ENCODE measurements at places on chromosomes 11 and 22.

GRCh38 chr11:113162592-113162962 is 151.8 kb upstream of the TTC12 start:
- no peak for DNase-seq

DNA sequence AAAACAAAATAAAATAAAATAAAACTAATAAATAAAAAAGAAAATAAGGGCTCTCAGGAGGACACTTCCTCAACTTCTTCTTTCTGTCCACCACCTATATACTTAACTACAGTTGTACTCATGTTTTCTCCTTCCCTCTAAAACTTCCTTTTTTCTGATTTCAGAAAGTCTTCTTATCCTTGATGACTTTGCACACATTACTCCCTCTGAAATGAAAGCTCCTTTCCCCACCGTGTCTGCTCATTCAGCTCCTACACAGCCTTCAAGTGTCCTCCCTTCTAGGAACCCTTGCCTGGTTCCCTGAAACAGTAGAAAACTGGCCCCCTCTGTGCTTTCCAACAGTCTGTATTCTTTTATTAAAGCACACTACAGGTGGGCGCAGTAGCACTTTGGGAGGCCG is 18.3 kb upstream of the DDX17 start:
- DNase-seq = no peak

GRCh38 chr22:40727964-40728615 is 48.8 kb downstream of the MCHR1 start:
- DNase-seq = no peak

- no peak for DNase-seq
Observed at GRCh38 chr11:30811226-30811755, 225.1 kb upstream of the MPPED2 start.

- no peak for DNase-seq
Observed at GRCh38 chr11:85394283-85394682, 232.9 kb downstream of the DLG2 start.

- DNase-seq = no peak
Observed at GRCh38 chr11:67408437-67409200, 4.7 kb downstream of the TBC1D10C start.

DNA sequence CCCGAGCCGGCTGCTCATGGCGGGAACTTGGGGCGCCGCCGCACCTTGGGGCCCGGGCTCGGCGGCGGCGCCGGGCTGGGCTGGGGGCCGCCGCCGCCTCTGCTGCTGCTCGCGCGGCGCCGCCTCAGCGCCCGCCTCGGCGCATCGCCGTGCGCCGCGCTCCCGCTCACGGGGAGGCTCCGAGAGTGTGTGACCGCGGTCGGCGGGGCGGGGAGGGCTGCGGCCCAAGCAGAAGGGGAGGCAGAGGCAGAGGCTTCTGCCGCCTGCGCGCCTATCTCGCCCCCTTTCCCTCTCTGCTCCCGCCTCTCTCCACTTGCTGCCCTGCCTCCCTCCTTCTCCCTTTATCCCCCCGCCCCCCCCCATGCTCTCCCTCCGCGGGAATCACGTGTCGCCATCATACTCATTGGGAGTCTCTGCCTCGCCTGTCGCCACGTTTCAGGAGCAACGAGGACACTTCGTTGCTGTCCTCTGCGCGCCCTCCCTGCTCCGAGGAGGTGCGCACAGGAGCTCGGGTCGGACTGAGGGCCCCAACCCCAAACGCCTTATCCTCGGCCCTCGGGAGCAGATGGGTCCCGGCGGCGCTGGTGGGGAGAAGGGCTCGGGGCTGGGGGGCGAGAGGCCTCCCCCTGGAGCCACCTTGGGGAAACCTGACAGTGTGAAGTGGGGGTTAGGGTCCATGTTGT is at the start of gene GUCY1A2:
TSS of gene GUCY1A2 (minus strand) at position 258 of the 683 bp plus-strand sequence. CDS start 421 bp downstream, outside the sequence.
- no peak for DNase-seq

DNA sequence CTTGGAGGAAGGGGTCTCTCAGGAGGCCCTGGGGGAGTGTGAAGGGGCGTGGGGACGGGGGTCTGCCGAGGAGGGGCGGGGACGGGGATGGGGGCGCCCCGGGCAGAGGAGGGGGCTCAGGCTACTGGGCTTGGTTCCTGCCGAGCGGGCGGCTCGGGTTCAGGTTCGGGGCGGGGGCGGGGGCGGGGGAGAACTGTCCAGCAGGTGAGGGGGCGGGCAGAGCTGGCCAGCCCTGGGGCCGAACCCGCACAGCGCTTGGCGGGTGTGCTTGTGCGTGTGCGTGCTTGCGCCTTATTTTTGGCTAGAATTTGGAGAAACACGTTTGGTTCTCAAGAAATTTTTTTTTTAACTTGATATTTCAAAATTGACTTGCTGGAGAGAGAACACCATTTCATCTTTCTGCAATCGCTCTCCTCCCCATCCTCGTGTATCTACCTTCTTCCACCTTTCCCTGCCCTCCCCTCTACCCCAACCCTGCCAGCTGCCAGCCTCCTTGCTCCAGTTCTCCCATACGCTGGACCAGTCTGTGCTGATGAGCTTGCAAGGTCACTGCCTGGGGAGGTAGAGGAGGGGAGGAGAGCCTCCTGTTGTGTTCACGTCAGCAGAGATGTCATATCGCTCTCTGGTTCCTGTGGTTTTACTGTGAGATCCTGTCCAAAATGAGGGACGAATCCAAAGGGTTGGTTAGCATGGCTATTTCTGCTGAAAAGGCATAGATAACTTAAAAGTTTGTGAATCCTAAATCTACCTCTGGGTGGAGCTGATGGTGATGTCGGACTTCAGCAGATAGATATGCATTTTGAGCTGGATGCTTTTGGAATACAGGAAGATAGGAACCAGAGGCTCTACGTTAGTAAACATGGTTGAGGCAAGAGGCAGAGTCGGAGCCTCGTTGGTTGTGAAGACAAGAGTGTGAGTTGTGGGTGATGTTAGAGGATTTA is 668 bp downstream of the MADD start:
- peak; percentile 55 for DNase-seq

- no peak for DNase-seq
Observed at GRCh38 chr11:43694477-43694876, 13.9 kb downstream of the HSD17B12 start.

DNA sequence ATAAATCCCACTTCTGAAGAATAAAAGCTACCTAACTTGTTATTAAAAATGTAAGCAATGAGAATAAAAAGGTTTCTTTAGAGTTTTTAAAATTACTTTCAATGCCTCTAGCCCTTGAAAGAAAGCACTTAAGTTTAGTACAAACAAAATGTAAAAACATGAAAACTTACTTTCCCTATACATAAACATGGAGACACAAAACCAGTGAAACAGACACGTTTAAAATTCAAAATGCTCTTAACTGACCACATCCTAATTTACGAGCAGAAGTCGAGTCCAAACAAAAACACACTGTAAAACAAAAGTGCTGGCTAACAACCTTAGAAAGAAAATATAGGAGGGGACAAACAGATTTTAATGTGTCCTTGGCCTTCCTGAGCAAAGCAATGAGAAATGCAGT is 36.6 kb downstream of the TCF20 start:
- no peak for DNase-seq

GRCh38 chr11:96156379-96156722 is 186.6 kb downstream of the MAML2 start:
- DNase-seq = no peak

- no peak for DNase-seq
Observed at GRCh38 chr11:14262271-14262846, 96.6 kb downstream of the RRAS2 start.

- DNase-seq = peak; percentile 18
Observed at GRCh38 chr22:44623771-44624510, 78.1 kb upstream of the PRR5 start.

DNA sequence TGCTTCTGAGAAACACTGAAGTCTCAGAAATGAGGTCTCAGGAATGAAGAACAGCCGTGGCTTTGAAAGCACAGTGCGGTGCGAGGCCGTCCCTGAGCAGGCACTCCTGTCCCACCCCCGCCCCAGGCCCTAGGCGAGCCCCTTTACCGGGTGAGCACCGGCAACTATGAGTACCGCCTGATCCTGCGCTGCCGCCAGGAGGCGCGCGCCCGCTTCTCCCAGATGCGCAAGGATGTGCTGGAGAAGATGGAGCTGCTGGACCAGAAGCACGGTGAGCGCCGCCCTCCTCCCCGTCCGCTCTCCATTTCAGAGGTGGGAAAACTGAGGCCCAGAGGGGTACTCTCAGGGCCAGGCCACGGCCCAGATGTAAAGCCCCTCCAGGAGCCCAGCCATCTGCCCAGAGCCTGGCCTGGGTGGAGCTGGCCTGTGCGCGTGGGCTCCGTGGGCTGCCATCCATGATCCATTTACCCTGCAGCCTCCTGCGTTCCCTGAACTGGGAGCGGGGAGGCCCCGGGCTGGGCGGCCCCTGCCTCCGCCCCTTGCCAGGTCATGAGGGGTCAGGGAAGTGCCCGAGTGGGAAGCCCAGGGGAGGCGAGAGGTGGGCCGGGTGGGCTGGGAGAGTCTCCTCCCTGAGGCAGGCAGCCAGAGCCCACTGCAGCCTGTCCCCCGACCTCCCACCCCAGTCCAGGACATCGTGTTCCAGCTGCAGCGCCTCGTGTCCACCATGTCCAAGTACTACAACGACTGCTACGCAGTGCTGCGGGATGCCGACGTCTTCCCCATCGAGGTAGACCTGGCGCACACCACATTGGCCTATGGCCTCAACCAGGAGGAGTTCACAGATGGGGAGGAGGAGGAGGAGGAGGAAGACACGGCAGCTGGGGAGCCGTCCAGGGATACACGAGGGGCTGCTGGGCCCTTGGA is 9.5 kb downstream of the SLC16A8 start:
- peak; percentile 37 for DNase-seq

DNA sequence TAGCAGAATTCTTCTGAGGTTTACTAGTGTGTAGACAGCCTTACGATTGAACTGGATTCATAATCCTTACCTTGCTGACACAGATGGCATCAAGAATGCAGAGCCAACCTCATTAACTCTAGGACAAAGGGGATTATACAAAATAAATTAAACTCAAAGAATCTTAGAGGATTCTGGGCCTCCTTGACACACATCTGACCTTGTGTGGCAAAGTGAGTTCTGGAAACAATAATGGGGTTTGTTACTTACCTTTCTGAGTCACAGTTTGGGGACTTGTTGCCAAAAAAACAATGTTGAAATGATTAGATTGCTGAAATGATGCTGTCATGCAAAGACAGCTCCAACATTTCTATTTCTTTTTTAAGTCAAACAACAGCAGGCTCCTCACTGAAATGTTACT is 179.1 kb upstream of the ISX start:
- peak; percentile 65 for DNase-seq

- DNase-seq = peak; percentile 53
Observed at GRCh38 chr11:109696191-109696897, 274.4 kb downstream of the C11orf87 start.

GRCh38 chr11:17867341-17867740 is 132.8 kb downstream of the KCNC1 start:
- no peak for DNase-seq

GRCh38 chr22:40479126-40479800 is 108.9 kb downstream of the SGSM3 start:
- DNase-seq = no peak

- no peak for DNase-seq
Observed at GRCh38 chr22:27212102-27212501, 554.7 kb downstream of the MIAT start.

DNA sequence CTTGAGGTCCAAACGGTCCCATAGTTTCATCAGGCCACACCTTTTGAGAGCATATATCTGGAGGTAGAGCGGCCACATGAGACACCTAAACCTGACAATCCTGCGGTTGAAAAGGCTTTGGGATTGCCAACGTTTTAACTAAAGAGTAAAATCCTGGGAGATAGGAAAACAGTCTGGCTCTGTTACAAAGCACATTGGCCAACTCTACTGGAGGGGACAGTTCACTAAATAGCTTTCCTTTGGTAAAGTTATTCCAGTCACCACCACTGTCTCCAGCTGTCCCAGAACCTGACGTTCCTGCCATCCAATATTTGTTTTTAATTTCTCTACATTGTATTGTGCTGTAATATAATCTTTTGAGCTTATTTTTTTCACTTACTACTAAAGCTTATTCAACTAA is 22.0 kb downstream of the ABTB2 start:
- DNase-seq = no peak

- DNase-seq = no peak
Observed at GRCh38 chr11:112514011-112514740, 253.5 kb upstream of the PLET1 start.

- no peak for DNase-seq
Observed at GRCh38 chr11:45048313-45048841, 97.7 kb upstream of the TP53I11 start.

DNA sequence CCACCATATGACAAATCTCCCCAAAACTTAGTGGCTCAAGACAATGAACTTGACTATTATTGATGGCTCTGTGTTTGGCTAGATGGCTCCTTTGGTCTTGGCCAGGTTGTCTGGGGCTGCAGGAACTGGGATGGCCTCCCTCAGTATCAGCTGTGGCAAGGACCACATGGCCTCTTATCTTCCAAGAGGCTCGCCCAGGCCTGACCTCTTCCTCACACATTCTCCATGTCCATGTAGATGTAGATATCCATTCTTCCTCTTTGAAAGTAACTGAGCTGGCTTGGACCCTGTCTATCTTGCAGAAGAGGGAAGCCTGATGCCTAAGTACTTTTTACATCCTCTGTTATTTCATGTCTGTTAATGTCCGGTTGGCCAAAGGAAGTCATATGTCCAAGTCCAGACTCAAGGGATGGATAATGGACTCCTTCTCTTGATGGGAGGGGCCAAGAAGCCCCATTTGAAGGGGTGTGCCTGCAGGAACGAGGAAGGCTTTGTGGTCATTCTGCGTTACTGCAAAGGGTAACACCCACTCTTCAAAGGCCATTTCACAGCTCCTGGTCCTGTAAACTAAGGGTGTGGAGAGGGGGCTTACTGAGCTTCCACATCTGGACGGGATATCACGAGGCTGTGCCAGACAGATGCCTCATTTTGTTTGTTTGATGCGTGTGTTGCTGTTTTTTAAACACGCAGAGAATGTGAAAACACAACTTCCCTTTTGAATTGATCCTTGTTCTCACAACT is 87.1 kb downstream of the GRIK4 start:
- no peak for DNase-seq

DNA sequence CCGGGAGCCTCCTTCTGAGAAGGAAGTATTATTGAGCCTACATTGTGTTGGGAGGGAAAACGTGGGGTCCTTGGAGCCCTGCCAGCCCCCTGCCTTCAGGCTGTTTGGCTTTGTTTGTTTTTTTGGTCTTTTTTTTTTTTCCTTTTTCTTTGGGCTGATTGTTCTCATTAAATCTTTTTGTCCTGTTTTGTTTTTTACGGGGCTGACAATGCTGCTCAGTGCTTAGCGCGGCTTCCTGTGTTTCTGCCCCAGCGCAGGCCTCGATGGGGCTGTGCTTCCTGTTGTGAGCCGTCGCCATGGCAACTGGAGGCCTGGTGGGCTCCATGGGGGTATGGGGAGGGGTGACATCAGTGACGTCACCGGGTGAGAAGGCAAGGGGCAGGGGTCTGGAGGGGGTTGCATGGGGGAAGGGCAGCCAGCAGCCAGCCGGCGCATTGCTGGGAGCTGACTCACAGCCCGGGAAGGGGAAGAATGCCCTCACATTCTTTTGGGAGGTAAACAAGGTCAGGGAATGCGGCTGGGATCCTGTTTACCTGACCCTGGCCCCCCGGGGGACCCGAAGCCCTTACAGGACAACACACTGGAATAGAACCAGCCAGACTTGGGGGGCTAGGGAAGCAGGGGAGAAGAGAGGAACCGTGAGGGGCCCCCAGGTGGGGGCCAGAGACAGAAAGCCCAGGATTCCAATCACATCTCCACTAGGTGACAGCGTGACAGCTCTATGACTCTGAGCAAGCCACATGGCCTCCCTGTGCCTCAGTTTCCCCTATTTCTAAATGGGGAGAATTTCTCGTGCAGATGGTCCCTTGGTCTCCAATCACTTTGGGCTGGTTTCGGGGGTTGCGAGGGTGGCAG is 22.2 kb upstream of the CBX7 start:
- peak; percentile 84 for DNase-seq

GRCh38 chr11:45143494-45143893 is 2.9 kb upstream of the PRDM11 start:
- no peak for DNase-seq

All from AG10803 (cell line).